ENCODE measurements at places on chromosomes 7 and 10.

- no peak for DNase-seq
Measured at GRCh38 chr10:113006656-113007342, 56.8 kb downstream of the TCF7L2 start.

GRCh38 chr7:51451751-51452476, 135.3 kb upstream of the COBL start:
- no peak for DNase-seq

DNA sequence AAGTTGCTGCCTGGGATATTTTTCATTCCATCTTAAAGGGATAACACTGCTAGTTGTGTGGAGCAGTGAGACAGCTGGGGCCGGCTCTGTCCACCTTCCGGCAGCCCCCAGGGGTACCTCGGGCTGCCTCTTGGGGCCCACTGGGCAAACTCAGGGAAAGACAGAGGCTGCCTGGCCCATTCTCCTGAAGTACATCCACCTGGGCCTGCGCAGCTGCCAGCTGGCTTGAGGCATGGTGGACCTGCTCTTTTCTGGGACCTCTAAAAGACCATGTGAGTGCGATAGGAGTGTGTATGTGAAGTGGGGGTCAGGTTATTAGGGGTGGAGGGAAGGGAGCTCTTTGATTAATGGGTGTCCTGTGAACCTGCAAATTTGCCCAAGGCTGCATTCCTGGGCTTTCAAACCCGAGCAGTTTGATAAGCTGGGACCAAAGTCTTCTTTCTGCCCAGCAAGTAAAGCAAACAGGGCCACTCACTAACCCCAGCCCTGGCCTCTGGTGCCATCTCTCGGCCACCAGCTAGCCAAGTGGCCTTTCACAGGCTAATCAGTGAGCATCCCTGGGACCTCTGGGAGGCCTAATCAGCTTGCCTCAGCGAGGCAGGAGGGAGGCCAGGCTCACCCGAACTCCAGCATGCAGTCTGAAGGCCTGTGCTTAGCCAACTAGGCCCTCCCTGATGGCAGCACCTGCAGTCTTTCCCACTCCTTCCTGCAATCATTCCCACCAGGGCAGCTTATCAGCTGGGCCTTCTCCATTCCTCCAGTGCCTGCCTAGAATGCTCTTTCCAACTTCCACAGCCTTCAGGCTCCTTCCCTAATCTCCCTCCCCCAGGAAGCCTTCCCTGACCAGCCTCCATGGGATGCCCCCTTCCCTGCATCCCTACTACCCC, 954.7 kb upstream of the ZNF722 start:
- DNase-seq: no peak

GRCh38 chr10:99233689-99234037, 2.0 kb downstream of the HPSE2 start:
- no peak for DNase-seq

DNA sequence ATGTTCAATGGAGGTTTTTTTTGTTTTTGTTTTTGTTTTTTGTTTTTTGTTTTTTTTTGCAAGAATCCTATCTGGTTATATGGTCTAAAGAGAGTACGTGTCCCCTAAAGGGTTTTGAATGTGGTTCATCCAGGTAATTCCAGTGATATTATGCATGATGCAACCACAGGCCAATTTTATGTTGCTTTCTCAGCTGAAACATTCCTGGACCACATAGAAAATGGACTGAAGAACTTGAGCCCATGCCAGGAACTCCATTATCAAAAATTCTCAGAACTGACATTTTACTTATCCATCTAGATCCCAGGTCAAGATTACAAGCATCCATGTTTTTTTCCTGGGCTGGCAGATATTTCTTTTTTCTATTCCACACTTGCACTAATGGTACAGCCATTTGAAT, 11.5 kb upstream of the MINDY3 start:
- no peak for DNase-seq

DNA sequence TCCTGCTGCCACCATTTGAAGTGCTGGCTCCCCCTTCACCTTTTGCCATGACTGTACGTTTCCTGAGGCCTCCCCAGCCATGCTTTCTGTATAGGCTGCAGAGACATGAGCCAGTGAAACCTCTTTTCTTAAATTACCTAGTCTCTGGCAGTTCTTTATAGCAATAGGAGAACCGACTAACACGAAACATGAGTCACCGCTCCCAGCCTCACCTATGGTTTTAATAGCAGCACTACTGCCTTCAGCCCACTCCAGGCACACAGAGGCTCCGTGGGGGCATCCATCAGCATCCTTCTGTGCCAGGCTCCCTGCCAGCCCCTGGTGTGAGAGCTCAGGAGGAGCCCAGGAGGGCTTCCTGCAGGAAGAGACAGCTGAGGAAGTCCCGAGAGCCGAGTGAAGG, 5.5 kb upstream of the ZNF316 start:
- no peak for DNase-seq
